Activated CD4-positive, alpha-beta T cell treated with anti-CD3 and anti-CD28 coated beads for 1 hour (primary cell): ENCODE measurements at places on chromosomes 7 and 10.

DNA sequence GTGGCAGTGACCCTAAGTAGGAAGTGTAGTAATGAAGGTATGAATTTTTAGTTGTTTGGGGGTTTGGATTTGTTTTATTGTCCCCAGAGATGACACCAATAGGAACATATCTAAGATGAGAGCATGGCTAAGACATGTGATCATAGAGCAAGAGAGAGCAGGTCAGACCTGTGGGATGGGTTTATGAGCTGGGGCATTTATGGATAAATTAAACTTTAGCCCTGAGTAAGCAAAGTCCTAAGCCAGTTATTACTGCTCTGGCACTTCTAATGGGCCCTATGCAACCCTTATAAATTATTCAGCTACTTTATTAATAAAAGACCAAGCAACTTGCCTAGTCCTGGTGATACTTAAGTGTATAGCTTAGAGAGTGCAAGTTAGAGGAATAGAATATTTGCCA lies 85.1 kb downstream of the LRRC4 start:
- no peak for DNase-seq

DNA sequence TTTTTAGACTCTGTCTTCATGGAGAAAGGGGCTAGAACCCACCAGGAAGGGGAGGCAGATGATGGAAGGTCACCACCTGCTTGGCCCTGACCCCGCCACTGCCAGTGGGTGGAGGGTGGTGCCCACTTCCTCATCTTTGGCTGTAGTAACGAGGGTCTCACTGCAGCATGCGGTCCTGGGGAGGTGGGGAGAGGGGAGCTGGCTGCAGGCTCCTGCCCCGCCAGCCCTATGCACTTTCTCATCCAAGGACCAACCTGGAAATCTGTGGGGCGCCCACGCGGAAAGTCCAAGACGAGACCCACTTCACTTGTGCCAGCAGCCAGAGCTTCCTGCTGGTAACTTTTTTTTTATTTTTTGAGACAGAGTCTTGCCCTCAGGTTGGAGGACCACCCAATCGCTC lies 101.0 kb downstream of the CUX1 start:
- DNase-seq = no peak

GRCh38 chr7:35450456-35451214 lies 196.7 kb upstream of the TBX20 start:
- DNase-seq = no peak

DNA sequence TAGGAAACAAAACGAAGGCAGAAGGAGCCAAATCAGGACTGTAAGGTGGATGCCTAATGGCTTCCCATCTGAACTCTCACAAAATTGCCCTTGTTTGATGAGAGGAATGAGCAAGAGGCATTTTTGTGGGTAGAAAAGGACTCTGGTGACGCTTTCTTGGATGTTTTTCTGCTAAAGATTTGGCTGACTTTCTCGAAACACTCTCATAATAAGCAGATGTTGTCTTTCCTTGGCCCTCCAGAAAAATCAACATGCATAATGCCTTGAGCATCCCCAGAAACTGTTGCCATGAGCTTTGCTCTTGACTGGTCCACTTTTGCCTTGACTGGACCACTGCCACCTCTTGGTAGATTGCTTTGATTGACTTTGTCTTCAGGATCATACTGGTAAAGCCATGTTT lies 13.5 kb downstream of the PTPN12 start:
- no peak for DNase-seq

- no peak for DNase-seq
Observed at GRCh38 chr7:129376778-129377700, 57.2 kb upstream of the STRIP2 start.

DNA sequence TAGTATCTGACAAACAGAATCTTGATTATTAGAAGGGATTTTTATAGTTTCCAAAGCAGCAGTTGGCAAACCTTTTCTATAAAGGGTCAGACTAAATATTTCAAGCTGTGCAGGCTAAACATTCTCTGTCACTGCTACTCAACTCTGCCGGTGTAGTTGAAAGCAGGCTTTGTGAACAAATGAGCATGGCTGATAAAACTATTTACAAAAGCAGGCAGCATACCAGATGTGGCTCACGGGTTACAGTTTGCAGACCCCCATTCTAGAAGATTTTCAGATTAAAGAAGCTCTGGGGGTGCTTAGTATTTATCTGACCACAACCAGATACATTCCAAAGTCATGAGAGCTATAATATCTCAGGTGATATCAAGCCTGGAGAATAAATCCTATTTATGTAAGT lies 1017.5 kb downstream of the SORCS1 start:
- no peak for DNase-seq

- no peak for DNase-seq
Observed at GRCh38 chr7:66930341-66930740, 9.3 kb downstream of the TMEM248 start.

- no peak for DNase-seq
Observed at GRCh38 chr7:108805808-108806397, 236.2 kb downstream of the DNAJB9 start.

DNA sequence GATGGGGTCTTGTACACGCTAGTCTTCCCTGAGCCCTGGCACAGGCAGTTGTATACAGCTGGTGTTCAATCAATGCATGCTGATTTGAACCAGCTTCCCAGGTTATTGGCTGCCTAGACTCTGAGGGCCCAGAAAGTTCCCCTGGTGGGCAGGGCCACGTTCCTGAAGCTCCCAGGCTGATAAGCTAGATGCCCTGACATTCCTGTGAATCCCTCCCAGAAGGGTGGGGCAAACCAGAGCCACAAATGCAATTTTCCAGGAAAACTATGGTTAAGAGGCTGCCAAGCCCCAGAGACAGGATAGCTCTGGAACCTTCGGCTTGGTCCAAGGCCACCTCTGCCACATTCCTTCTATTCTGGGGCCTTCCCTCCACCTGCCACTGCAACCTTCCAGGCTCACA lies 78.2 kb downstream of the FAM53B start:
- DNase-seq = no peak

- DNase-seq = no peak
Observed at GRCh38 chr7:713139-713457, 13.4 kb upstream of the DNAAF5 start.

DNA sequence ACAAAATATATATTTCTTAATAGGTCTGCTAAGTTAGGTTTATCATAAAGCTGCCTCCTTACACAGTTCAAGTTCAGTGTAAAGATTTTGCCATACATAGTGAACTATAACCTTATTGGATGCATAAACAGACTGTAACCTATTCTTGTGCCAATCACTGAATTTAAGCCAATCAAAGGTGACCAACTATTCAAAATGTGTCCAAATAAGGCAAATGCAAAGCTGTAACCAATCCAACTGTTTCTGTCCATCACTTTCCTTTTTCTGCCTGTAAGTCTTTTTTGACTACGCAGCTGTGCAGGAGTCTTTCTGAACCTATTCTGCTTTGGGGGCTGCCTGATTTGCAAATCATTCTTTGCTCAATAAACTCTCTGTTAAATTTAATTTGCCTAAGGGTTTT lies 11.6 kb upstream of the DNMBP start:
- DNase-seq = no peak

DNA sequence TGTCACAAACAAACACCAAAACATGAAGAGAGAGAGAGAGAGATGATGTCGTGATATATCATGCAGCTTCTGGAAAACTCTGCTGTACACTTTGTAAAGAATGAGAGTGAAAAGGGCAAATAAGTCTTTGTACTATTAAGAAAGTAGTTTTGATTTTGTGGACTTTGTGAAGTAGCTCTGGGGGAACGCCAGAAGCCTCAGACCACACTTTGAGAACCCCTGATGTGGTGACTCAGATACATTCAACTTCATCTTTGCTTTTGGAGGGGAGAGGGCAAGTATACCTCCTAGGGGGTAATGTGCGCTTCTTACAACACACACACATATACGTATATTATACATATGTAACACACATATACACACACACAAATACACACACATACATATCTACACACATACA lies 84.3 kb downstream of the GALNT17 start:
- DNase-seq = no peak

- no peak for DNase-seq
Observed at GRCh38 chr7:129143724-129144094, 798 bp upstream of the TSPAN33 start.

DNA sequence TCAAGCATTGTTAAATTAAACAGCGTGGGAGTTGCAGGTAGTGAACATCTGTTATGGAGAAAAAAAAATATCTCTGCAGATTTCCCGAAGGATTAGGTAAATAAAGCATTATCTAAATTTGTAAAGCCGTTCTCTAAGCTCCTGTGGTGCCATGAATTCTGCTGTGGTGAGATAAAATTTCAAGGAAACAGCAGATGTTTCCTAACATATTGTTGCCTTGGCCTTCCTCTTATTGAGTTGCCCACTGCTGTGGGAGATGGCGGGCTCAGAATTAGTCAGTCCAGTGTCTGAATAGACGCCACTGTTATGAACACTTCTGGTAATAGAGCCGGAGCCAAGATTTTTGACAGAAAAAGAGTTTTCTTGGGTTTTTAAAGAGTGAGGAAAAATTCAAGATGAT lies 82.6 kb upstream of the ELMO1 start:
- DNase-seq = no peak

DNA sequence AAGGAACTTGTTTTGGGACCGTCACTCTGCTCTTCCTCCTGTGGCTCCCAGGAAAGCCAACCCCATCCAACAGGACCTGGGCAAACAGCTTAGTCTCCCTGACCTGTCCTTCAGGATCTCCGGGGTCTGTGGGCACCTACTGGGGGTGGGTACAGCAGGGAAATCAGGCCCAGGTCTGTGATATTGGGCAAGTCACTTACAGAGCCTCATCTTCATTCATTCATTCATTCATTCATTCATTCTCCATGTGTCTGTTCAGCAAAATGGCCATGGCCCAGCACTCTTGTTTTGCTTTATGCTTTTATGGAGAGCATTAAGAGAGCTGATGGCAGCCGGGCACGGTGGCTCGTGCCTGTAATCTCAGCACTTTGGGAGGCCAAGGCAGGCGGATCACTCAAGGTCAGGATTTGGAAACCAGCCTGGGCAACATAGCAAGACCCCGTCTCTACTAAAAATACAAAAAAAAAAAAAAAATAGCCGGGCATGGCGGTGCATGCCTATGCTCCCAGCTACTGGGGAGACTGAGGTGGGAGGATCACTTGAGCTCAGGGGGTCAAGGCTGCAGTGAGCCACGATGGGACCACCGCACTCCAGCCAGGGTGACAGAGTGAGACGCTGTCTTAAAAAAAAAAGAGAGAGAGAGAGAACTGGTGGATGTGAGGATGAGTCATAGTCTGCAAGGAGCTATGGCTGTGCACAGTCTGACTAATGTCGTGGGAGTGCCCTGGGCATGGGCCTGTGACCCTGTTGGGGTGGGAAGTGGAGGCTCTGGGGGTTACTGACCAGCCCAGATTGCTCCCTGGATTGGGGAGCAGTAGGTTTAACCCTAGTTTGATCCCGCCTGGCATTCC lies 54.3 kb downstream of the CLIP2 start:
- no peak for DNase-seq

- DNase-seq = no peak
Observed at GRCh38 chr7:131605280-131605878, 49.0 kb upstream of the PODXL start.

DNA sequence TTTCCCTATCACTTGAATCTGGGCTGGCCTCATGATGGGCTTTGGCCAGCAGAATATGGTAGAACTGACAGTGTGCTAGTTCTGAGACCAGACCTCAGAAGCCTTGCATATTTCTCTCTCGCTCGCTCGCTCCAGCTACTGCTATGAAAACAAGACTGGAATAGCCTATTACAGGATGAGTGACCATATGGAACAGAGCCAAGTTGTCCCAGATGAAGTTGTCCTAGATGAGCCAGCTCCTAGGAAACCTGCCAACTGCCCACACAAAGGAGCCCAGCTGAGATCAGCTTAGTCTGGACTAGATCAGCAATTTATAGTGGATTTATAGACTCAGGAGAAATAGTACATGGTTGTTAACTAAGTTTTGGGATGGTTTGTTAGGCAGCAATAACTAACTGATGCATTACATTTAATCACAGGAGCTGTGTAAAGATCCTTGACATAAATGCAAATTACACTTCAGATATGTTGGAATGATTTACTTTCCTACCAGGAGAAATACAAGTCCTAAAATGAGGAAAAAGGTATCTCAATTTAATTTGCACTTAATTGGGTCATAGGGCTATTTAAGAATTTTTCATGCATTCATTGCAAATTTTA lies 6.8 kb upstream of the HECW1 start:
- DNase-seq = no peak

DNA sequence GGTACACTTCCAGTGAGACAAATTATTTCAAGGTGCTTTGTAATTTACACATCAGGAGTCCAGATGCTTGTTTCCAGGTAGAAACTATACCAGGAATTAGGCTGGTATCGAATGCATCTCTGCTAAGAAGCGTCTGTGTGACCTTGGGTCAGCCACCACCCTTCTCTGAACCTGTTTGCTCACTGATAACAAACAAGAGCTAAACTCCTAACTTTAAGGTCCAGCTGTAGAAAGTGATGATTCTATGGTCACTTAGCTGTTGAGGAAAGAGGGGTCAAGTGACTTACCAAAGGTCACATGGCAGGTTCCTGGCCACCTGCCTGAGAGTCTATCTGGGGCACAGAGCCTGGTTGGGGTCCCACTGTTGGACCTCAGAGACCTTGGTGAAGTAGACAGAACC lies 95.4 kb downstream of the HIF1AN start:
- DNase-seq = no peak

GRCh38 chr7:620056-620455 lies 100.4 kb upstream of the PDGFA start:
- no peak for DNase-seq

GRCh38 chr10:47367646-47368045 lies 16.4 kb downstream of the ZNF488 start:
- DNase-seq = no peak

GRCh38 chr10:59965899-59966650 lies 59.7 kb upstream of the CCDC6 start:
- DNase-seq = no peak

- no peak for DNase-seq
Observed at GRCh38 chr7:82964150-82964882, 198.4 kb downstream of the PCLO start.

DNA sequence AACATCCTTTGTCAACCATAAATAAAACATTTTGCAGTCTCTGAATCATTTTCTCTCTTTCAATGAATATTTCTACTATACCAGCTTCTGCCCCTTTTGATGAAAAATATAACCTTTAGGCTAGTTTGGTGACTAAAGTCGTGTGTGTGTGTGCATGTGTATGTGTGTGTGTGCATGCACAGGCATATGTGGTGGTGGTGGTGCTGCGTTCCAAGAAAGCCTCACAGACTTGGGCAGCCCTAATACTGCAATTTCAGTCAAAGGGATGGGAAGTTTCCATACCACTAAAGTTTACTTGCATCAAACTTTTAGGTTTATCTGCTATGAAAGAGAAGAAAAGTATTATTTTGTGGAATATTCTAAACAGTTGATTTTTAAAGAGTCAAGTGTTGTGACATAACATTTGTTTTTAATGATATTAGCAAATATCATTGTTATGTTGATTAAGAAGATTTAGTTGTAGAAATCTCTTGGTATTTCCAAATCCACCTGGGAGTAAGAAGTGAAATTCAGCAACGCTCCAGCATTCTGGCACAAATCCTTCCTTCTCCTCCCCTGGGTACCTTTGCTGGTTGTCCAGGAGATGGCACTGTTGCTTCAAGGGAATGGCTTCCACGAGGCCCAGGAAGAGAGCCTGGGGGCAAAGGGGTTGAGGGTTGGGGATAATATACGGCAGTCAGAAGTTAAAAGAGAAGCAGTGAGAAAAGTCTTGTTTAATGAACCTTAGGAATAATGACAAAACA lies 41.5 kb downstream of the ASB4 start:
- DNase-seq = no peak

- no peak for DNase-seq
Observed at GRCh38 chr7:77727936-77728701, 31.9 kb downstream of the RSBN1L start.
